ENCODE measurements at places on chromosomes 6 and 20.

DNA sequence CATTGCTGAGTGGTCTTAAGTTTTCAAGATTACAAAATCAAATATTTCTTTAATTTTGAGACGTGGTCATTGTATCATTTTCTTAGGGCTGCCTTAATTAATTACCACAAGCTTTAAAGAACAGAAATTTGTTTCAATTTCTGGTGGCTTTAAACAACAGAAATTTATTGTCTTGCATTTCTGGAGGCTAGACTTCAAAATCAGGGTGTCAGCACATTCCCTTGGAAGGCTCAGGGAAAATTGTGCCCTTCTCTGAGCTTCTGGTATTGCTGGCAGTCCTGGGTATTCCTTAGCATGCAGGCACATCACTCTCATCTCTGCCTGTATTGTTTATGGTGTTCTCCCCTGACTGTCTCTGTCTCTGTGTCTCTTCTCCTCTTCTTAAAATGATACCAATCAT lies 76.0 kb upstream of the PCSK2 start:
- DNase-seq, result no peak

DNA sequence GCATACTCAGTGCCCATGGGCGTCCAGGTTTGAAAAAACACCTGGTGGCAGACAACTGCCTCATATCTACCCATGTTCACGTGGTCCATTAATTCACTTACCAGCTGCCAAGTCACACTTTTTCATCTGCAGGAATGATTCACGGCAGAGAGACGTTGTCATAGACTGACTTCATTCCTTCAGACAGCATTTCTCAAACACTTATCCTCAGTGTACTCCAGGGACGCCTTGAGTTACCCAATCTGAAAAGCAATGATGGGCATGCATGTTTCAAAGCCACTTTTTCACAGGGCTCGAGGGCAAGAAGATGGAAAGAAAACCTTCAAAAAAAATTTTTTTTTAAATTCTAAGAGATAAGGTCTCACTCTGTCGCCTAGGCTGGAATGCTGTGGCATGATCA lies 6.0 kb downstream of the MMP24OS start:
- peak; percentile 39 for DNase-seq

- DNase-seq, result peak; percentile 72
Observed at GRCh38 chr6:39407446-39407993, 85.0 kb upstream of the KCNK16 start.

GRCh38 chr6:44253307-44254101 lies 3.8 kb downstream of the SLC35B2 start:
- no peak for DNase-seq

All from AG10803 (cell line).